ENCODE measurements at places on chromosomes 5 and 9.

DNA sequence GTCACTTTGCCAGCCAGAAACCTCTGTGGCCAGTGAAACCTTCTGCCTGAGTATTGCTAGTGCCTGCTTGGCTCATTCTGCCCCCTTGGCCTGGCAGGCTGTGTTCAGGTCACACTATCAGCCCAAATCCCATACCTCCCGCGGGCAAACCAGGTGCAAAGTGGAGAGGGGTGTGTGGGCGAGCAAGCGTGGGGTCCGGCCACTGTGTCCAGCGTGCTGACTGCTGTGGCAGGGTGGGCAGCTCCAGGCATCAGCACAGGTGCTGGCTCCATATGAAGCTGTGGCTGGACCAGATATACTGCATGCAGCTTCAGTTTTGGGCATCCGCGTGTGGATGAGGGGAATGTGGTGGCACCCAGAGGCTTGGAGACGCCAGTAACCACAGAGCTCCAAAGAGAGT lies 576.5 kb upstream of the EDIL3 start:
- no peak for DNase-seq

DNA sequence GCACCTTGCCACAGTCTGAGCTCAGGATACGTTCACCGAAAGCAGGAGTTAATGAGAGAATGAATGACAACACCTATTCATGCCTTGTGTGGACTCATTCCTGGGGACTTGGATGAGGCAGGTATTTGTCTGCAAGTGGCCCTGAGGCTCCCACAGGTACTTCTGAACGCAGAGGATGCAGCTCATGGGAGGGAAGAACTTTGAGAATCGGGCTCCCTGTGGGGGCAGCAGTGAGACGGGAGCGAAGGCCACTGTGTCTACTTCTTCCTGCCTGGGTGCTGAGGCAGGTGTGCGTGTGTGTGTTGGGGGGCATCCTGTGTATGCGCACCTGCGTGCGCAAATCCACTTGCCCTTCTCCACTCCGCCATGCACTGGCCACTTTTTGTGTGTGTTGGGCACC lies 42.2 kb downstream of the PTPN3 start:
- DNase-seq: no peak

- no peak for DNase-seq
These were observed 293.2 kb downstream of the ARHGAP26 start for GRCh38 chr5:143063175-143063970.

DNA sequence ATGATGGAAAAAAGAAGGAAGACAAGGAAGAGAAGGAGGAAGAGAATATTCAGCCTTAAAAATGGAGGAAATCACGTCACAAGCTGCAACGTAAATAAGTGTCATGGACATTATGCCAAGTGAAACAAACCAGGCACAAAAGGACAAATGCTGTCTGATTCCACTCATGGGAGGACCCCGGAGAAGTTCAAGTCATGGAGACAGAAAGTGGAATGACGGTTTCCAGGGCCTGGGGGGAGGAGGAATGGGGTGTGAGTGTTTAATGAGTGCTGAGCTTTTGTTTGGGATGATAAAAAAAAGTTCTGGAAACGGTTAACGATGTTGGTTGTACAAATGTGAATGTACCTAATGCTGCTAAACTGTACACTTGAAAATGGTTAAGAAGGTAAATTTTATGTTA lies 439.5 kb downstream of the GADD45G start:
- no peak for DNase-seq

DNA sequence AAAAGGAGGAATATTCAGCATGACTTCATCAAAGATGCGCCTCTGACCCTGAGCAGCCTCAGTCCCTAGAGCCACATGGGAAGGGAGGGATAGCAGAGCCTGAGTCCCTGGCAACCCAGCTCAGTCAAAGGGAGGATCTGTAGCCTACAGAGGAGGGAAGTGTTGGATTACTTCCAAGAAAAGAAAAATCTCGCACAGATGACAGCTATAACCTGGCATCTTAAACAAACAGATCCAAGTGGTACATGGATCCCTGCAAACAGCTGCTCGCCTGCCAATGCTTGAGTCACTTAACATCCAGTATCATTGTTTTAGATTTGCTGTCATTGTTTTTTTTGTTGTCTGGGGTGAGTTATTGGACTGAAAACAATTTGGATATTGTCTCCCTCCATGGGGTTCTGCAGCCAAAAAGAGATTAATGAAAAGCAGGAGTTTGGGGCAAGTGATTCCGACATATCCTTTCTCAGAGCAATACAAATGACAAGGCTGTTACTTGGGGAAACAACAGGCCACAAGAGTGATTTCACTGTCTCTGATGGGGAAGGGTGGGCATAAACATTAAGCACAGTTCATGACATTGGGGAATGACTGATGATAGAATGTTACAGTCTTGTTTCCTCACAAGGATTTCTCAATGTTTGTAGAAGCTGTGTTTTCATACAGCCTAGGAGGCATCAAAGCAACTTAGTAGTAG lies 153.5 kb upstream of the KIF2A start:
- DNase-seq: no peak

DNA sequence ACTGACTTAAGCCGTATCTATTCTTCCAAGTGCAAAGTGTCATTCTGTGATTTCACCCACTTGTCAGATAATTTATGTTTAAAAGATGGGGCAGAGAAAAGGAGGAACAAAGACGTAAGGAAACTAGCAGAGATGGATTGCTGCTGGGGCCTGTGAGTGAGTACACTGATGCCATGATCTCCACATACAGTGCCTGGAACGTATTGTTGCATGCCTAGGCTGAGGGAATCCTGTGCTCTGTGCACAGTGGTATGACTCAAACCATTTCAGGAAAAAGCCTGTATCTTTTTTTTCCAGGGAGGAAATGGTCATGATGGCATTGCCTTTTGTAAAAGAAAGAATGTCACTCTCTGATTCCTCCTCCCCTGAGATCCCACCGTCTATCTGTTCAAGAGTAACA lies 359.5 kb upstream of the ADAMTS16 start:
- no peak for DNase-seq

GRCh38 chr5:1107167-1108022 lies 4.5 kb downstream of the SLC12A7 start:
- DNase-seq: peak; percentile 50

DNA sequence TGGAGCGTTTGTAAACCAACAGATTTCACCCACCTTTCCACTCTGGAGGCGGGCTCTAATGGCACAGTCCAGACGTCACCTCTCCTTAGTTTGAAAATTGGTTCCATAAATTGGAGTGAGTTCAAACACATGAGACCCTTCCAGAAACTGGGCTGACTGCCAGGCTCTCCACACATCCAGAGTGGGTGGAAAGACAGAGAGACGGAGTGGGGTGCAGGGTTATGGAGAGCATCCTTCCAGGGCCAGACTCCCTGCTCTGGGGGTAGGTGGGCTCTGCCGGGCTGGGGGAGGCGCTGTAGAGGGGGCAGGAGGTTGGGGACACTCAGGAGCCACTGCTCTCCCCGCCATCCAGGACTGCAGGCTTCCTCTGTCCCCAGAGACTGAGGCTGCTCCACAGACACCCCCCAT lies 104.7 kb upstream of the PHYKPL start:
- no peak for DNase-seq

GRCh38 chr5:61333954-61334867 lies 2.2 kb downstream of the ZSWIM6 start:
- no peak for DNase-seq

DNA sequence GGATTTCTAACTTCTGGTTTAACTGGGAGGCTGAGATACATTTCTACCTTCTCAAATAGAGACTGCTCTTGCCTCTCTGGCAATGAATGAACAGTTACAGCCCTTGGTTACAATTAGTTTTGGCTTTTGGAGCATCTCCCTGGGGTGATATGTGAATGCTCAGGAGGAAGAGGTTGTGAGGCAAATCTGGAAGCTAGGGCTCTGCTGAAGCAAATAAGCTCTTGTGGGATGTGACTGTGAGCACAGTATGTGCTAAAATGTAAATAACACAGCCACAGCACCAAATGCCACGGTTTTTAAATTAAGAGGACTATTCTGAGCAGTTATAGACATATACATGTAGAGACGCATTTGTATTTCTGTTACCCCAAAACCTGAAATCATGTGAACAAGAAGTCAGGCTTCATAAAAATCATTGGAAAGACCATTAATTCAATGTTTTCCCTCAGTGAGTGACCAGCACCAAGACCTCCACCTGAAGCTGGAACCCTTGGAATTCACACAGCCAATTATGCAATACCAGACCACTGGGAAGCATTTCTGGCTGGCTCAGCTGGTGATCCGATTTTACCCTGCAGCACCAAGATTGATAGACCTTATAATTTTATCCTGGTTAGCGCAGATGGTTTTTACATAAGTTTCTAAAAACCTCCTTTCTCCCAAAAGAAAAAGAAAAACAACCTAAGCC lies 3.0 kb upstream of the SLC44A1 start:
- DNase-seq: no peak

DNA sequence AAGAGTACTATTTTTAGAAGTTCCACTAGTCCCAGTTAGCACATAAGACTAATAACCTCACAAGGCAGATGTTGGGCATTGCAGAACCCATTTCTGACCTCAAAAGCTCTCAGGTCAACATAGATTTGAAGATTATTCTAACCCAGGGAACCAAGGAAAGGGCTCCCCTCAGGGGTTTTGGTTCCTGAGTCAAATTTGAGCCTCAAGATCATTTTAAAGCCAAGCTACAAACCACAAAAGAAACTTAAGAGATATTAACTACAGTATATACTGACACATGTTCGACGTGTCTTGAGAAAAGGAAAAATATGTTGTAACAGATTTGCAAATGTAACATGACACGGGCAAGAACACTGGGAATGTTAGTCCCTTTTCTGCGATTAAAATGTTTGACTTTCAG lies 88.6 kb downstream of the GNAQ start:
- DNase-seq: no peak

GRCh38 chr5:154722936-154723335 lies 32.2 kb upstream of the LARP1 start:
- DNase-seq: no peak

- no peak for DNase-seq
These were observed 80.5 kb downstream of the STK10 start for GRCh38 chr5:172107571-172107970.

- DNase-seq: no peak
These were observed 79.8 kb downstream of the MUSK start for GRCh38 chr9:110748251-110748893.

GRCh38 chr5:177099422-177100093 lies 12.8 kb downstream of the FGFR4 start:
- DNase-seq: no peak

DNA sequence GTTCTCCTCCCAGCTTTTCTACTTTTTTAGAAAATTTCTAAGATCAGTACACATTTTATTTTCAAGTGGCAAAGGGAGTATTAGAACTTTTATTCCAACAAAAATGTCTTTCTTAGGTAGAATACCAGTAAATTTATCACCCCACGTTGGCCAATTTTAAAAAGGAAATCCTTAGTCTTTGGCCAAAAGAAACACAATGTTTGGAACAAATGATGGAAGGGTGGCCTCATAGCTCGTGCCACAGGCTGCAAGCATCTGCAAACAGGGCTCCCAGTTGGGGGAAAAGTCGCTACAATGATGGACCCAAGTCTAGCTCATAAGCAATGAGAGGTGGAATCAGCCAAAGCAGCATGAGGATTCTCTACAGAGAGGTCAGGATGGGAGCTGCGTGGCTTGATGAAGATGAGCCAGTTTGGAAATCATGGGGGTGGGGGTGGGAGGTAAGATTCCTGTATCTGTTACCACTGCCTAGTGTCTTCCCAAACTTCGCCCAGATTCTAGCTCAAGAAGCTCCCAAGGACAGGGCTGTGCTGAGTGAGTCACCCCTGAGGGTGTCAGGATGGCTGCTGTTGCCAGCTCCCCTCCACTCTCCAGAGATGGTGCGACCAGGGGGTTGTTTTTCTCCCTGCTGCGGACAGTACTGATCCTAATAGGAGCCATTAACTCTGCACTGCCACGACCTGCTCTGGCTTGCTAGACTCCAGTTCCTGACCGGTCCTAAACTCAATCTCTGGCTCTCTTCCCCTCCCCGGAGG lies 75.6 kb downstream of the DCP2 start:
- no peak for DNase-seq

DNA sequence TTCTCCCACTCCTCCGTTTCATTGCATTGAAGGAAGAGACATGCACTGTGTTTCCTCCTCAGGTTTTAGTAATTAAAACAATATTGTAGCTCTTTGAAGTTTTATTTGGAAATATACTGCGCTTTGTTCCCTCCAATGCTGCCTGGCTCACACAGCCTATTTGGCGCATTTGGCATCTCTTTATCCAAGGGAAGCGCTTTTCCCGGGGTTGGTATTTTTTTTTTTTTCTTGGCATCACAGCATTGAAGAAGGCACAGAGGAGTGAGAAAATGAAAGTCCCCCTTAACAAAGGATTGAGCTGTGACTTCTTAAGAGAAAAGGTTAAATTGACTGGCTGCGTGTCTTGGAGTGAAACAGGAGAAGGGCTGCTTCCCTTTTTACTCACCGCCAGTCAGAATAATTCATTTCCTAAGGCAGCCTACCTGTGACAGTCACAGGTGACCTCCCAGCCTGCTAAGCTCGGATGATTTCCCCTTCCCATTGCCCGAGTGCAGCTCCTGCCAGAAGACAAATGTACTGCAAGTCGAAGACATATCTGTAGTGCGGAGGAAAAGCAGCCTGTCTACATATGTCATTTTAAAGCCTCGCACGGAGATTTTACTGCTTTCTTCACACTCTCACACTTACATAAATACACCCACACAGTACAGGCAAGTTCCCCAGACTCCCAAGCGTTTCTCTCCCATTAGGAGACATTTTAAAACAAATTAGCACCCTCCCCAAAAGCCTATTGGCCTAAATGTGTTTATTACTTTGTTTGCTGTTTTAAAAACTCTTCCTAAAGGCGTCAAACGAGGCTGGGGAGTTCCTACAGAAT lies 665.5 kb upstream of the ZNF608 start:
- no peak for DNase-seq
